ENCODE measurements at places on chromosomes 3 and 15. TPM values are rescaled to one million over a fixed set of nuclear protein-coding genes. Genes with fewer than 3 reads are reported as not detected.

DNA sequence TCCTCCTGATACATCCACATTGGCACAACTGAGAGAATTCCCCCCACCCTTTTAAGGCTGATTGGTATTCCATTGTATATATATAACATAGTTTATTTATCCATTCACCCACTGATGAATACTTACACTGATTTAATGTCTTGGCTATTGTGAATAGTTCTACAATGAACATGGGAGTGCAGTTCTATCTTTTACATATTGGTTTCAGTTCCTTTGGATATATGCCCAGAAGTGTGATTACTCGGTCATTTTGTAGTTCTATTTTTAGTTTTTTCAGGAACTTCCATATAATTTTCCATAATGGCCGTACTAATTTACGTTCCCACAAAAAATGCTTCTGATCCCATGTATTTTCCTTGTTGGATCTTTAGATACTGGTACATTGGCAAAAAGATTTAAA is 135.3 kb downstream of the FMN1 start:
- H3K27me3 ChIP-seq, result no peaks in the 10 kb centered on the region
- no peaks in the 10 kb centered on the region for H3K36me3 ChIP-seq
- H3K4me1 ChIP-seq, result no peaks in the 10 kb centered on the region

Gene GOLGA6A
- 0.07 TPM for total RNA-seq

DNA sequence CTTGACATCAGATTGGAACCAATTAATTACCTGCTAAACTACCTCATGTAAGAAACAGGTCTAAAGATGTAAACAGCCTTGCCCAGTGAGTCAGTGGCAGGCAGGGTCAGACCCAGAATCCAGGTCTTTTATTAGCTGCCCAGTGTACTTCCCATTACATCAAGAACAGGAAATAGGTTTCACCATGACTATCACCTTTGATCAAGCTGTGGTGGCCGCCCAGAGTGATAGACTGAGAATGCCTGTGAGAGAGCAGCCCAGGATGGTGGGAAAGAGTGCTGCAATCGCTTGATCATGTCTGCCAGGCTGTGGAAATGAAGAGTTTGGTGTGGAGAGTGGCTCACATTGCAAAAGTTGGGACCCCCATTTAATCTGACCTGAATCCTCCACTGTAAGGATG is 61.3 kb upstream of the PIAS1 start:
- DNase-seq, result no peak
- no peak overlapping the region for H3K4me3 ChIP-seq
- H3K36me3 ChIP-seq, result no peaks in the 10 kb centered on the region
- H3K27ac ChIP-seq, result no peak overlapping the region
- no peaks in the 10 kb centered on the region for H3K4me1 ChIP-seq
- no peaks in the 10 kb centered on the region for H3K27me3 ChIP-seq

GRCh38 chr3:37521429-37521828 is 340.3 kb upstream of the CTDSPL start:
- H3K27ac ChIP-seq, result no peak overlapping the region
- H3K36me3 ChIP-seq, result no peaks in the 10 kb centered on the region
- DNase-seq, result no peak
- H3K27me3 ChIP-seq, result no peaks in the 10 kb centered on the region
- H3K4me1 ChIP-seq, result no peaks in the 10 kb centered on the region
- H3K4me3 ChIP-seq, result no peak overlapping the region

DNA sequence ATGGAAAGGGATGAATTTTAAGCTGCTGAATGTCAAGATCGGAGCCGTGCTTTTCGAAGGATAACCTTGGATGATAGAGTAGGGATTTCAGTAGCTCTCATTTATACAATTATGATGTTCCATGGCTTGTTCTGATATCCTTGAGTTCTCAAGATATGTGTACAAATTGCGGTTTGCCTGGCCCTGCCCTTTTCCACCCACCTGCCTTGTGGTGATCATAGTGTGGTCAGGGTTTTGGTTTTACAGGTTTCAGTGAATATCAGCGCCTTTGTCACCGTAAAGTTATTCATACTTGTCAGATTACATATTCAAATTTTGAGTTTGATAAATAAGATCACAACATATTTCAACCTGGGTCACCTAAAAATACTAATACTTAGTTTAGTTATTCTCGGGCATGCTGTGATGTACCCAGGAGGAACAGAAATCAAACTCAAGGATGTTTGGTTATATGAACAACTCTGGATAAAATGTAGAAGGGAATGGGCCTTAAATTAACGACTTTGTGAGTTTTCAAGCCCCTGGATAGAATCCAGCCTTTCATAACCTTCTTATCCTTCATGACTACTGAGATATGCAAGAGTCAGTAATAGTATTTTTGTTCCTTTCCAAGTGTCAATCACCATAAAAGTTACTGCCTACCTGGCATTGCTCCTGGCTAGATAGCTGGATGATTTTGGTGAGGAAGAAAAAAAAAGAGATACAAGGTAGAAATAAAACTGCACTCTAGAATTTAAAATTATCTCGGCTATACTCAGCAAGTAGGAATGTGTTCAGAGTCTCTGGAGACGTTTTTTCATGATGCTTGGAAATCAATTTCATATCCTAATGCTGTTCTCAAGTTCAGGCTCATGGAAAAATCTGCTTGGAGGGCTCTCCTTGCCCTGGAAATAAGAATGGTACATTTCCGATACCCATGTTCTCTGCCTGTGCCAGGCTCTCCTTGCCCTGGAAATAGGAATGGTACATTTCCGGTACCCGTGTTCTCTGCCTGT is 209.2 kb upstream of the TPRG1 start:
- H3K4me1 ChIP-seq, result no peaks in the 10 kb centered on the region
- no peaks in the 10 kb centered on the region for H3K36me3 ChIP-seq

Gene PLSCR2
- not detected for total RNA-seq

- H3K36me3 ChIP-seq, result no peaks in the 10 kb centered on the region
- no peak overlapping the region for H3K27ac ChIP-seq
- no peaks in the 10 kb centered on the region for H3K4me1 ChIP-seq
Observed at GRCh38 chr15:29064731-29065130, 179.0 kb downstream of the APBA2 start.

Gene CLEC3B
- 0.24 TPM for total RNA-seq
